Activated gamma-delta T cell treated with anti-CD3 and anti-CD28 coated beads, Interleukin-2, amount 50 U/mL, for 16 hours (primary cell): ENCODE measurements at places on chromosomes 6 and 20.

DNA sequence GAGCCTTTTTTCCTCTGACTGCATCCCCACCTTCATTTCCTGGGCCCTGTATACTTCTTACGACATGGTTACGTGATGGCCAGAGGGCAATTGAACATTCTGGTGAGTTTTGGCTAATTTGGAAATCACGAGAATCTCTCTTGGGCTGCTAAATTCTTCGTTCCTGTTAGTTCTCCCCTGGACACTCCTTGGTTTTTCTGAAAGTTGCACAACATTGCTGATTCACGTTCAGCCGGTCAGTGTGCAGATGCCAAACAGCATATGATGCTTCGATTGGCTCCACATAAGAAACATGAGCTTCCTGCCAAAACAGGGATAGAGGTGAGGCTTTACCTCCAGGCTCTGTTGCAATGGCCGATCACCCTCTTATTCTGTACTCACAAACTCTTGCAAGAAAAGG lies 119.4 kb upstream of the LY86 start:
- no peak for DNase-seq

DNA sequence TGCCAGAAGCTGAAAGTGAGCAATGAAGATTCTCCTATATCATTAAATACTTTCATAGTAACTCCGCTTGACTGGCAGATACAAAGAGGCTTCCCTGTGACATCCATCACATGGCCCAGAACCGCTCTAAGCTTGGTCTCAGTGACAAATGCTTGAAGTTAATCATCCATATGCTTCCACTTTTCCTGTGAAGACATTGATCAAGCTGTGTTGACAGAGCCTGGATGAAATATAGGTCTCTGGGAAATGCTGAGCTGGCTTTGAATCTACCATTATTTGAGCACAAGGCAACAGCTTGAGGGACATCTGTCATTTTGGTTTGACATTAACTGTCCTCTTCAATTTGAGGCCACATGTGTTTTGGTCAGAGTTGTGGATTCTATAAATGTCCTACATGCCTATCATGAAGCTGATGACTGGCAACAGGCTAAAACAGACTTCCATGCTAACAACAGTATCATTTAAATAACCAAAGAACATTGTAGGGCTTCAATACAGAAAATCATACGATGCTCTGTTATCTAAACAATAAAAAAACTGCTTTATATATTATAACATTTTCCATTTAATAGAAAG lies 402.2 kb upstream of the IRAK1BP1 start:
- no peak for DNase-seq

DNA sequence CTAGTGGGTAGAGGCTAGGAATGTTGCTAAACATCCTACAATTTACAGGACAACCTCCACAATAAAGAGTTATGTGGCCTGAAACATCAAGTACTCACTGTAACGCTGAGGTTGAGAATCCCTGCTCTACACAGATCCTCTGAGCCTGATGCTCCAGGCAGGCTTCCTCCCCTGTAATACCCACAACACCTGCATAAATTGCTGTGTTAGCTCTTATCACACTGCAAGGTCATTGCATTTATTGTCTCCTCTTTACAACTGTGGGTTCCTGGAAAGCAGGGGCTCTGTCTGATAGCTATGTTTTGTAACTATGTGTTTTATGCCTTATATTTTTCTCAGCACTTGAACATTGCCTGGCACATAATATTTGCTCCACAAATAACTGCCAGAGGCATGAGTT lies 11.6 kb downstream of the RPP21 start:
- DNase-seq = no peak

GRCh38 chr6:139380168-139380567 lies 5.7 kb upstream of the CITED2 start:
- DNase-seq = no peak

DNA sequence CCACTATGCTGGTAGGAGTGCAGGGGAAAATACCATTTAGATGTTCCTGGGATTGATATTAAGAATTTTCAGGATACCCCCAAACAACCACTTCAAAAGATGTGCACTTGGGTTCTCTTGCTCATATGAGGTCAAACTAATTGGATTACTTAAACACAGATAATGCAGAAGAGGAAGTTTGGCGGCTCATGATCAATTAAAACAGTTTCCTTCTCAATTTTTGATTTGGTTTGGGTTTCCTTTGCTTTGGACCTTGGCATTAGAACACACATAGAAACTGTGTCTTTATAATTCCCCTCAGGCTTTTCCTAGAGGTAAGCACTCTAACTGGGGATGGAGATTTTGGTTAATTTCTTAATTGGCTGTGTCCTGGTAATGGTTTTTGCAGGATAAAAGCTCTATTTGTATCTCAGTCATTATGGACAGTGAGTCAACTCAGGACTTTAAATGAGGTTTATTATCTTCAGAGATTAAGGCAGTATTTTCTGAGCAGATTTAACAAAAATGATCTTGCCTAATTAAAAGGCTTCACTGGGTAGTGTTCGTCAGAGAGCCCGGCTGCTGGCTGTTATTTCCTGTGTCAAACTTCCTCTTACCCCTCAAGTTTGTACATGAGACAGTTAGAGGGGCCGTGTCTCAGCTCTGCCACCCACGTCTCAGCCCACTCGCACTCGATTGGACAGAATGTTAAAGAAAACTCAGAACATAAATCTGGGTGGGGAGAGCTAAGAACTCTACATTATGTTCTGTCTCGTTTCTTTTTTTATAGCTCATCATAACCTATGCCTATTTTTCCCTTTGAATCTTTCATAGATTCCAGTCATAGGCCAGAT lies 50.3 kb upstream of the PREP start:
- DNase-seq = peak; percentile 43

DNA sequence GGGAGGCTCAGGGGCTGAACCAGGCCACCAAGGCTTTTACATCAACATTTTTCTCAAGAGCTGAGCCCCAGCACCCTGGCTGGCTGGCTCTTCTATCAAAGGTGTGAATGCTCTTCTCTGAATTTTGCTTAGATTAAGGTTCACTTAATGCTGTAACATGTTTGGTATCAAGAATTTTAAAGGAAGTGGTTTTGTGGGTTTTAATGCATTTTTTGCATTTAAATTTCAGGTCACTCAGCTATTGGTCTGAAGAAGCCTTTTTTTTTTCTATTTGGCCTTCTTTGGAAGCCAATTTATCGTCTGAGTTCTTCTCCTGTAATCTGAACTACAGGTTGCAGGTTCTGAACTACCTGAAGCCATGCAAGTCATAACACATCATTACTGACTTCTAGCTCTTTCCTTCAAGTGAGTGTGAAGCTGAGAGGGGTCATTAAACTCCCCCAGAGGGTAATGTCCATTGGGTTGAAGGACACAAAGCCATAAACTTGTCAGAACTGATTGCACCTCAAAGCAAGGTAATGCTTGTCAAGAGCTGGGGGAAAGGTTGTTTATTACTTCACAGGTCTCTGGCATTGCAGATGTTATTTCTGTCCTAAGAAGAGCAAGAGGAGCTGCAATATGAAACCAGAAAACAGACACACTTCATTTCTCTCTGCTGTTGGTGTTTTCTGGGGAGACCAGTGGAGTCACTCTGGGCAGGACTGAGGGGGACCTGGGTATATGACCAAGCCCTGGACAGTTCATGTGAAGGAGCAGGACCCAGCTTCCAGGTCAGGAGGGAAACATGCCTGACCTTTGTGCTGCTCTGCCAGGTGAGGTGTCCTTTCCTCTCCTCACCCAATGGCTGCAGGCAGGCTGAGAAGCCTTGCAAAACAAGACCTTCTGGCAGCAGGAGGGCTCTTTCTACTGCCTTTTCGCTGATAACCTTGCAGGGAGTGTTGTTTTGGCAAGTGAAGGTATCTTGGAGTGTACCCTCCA lies 26.1 kb upstream of the NEDD9 start:
- DNase-seq = peak; percentile 19

DNA sequence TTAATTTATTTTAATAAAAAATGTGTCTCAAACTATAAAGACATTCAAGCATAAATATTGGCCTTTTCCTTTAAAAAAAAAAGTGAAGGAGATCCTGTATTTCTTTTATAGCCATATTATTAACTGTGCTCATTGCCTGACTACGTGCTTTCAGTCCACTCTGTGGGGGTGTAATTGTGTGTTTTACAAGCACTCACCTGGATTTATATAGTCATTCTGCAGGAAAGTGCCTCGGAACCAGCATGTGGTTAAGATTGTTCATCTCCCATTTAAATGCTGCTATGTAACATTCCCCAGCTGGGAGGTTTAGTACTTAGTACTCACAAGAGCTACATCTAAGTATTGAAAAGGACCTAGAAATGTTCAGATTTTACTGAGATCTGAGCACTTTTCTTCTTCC lies 47.9 kb upstream of the SLC22A16 start:
- no peak for DNase-seq

- no peak for DNase-seq
Measured at GRCh38 chr6:77548662-77549366, 85.5 kb upstream of the HTR1B start.

DNA sequence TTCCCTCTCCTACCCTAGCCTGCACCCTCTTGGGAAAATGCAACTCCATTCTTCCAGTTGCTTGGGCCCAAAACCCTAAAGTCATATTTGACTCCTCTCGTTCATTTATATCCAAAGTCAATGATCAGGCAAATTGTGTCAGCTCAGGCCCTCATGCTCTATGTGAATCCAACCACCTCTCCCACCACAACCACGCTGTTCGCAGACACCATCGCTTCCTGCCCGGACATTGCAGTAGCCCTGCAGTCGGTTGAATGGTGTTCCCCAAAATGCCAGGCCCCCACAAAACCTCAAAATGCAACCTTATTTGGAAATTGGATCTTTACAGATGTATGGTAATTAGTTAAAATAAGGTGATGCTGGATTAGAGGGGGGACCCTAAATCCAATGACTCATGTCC lies 98.3 kb downstream of the PREX1 start:
- no peak for DNase-seq

DNA sequence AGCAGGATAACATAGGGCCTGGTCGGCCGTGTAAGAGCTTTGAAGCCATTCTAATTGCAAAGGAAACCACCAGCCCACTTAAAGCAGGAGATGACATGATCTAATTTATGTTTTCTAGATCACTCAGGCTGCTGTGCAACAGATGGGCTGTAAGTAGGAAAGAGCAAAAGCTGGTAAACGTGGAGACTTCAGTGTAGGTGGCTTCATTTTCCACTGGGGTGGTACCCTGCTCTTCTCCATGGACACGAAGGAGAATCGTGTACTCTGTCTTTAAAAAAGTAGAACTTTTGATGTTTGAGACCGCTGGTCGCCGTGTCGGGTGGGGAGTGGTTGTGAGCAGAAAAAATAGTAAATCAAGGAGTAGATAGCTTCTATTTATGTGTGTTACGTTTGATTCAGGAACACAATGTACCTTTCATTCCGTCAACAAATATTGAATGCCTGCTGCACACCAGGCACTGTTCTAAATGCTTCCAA lies 6.4 kb downstream of the CASS4 start:
- DNase-seq = no peak

DNA sequence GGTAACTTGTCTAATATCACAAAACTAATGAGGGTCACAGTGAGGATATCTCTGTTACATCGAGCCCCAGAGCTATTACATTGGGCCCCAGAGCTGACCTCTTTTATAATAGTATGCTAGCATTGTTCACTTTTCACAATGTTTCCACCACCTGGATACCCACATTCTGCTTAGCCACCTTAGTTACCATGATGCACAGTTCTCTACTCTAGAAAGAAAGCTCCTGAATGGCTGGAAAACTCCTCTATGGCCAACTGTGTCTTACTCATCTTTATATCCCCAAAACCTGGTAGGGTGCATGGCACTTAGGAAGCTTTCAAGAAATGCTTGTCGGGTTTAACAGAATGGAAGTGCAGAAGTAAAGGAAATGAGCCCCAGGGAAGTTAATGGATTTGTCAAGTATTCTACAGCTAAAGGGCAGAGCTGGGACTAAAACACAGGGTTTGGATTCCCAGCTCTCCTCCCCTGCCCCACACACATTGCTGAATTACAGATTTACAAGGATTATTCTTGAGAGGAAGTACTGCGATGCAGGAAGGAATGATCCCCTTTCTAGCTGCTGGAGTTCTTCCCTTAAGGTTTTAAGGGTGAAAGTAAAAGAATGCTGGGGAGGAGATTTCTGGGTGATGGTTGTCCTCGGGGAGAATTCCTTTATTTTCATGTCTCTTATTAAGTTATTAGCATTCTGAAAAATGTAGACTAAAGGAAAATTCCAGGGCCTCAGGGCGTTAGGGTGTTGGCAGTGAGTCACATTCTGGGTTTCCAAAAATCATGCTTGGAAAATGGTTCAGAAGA lies 16.1 kb upstream of the HINT3 start:
- DNase-seq = no peak

GRCh38 chr20:11585752-11586352 lies 331.8 kb upstream of the BTBD3 start:
- no peak for DNase-seq

DNA sequence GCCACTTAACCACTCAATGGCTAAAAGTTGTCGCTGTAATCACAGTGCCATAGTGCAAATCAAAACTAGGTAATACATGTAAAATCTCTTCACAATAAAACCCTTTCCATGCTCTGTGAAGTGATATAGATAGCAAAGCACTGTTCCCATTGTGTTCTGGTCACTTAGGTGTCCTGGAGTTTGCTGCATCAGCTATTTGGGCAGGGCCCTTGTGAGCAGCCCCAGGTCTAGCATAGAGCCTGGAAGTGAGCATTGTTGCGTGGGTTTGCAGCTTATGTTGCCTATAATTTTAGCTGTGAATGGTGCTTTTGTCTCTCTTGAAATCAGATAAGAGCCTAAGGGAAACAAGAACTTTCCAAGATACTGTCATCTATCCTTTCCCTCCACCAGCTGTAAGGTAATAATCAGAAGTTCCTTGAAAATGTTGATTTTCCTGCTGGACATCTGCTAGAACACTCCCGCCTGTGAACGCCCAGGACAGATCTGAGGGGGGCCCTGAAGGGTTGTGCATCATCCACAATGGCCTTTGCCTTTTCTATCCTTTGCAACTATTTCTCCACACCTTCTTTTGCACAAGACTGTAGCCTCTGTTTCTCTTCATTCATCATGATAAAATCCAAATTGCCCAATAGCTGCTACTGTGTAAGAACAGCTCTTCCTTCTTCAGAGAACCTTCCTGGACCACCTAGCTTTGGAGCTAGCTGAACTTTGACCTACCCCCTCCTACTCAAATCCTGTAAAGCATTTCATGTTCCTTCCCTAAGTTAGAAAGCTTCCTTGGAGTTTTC lies 57.0 kb downstream of the TNFAIP3 start:
- no peak for DNase-seq

DNA sequence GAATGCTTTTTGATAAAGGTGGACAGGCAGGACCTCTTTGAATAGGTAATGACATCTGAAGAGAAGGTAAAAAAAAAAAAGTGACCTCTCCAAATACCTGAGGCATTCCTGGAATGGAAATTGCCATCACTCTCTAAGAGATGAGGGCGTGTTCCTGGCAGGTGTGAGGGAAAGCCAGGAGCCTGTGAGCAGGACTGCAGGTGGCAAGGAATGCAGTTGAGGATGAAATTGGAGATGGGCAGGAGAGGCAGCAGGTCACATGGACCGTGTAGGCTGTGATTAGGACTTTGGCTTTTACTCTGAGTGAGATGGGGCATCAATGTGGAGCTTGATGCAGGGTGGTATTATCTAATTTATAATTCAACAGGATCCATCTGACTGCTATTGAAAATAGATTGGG lies 227.4 kb downstream of the LRFN2 start:
- no peak for DNase-seq

DNA sequence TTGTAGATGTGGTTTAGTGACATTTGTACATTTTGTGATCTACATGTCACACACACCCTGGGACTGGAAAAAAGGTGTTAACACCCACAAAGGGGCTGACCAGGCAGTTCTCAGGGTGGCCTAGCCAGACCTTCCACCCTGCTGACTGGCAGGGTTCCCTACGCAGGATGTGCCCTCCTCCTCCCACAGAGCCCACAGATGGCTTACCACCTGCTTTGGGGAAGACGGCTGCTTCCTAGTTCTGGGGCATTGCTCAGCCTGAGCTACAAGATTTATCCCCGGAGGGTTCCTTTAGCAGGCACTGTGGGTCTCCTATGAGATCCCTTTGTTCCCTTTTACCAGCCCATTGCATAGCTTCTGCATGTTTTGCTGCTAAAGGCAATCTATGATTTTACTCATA lies 35.1 kb downstream of the SNAP25 start:
- DNase-seq = no peak
